ENCODE measurements at places on chromosomes 11 and 22. TPM values are rescaled to one million over a fixed set of nuclear protein-coding genes. Genes with fewer than 3 reads are reported as not detected.

BIRC3 gene
- polyA plus RNA-seq, result 42.1 TPM

GRCh38 chr11:90434858-90435257 lies 212.0 kb upstream of the CHORDC1 start:
- H3K27ac ChIP-seq, result no peak overlapping the region
- H3K36me3 ChIP-seq, result no peaks in the 10 kb centered on the region
- no peaks in the 10 kb centered on the region for H3K27me3 ChIP-seq
- no peak for DNase-seq
- no peaks in the 10 kb centered on the region for H3K4me1 ChIP-seq

DNA sequence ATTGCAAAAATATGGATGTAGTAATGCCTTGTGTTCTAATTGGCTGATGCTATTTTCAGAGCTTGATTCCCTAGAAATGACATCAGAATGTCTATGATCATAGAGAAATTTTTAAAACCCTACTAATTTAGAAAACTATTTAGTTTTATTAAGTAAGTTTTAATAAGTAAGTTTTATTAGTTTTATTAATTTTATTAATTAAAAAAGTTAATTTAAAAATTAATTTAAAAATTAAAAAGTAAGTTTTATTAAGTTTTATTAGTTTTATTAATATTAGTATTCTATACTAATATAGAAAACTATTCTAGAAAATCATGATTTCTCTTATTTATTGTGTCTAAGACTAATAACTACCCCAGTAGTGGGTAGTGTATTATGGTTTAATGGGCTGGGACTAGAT lies 8.2 kb downstream of the HORMAD2 start:
- no peaks in the 10 kb centered on the region for H3K36me3 ChIP-seq
- H3K27ac ChIP-seq, result no peak overlapping the region
- H3K4me3 ChIP-seq, result no peak overlapping the region
- DNase-seq, result no peak
- H3K4me1 ChIP-seq, result no peaks in the 10 kb centered on the region

HSCB gene
- 25.4 TPM for polyA plus RNA-seq

GRCh38 chr11:16402654-16403447 lies 46.5 kb upstream of the SOX6 start:
- DNase-seq, result no peak
- no peak overlapping the region for H3K4me3 ChIP-seq
- no peak overlapping the region for H3K27ac ChIP-seq
- no peaks in the 10 kb centered on the region for H3K4me1 ChIP-seq
- no peaks in the 10 kb centered on the region for H3K36me3 ChIP-seq
